ENCODE measurements at places on chromosomes 1 and 21.

- no peak for DNase-seq
Measured at GRCh38 chr1:208201229-208201628, 43.0 kb downstream of the PLXNA2 start.

- no peak for DNase-seq
Measured at GRCh38 chr1:213820362-213821149, 167.2 kb upstream of the PROX1 start.

DNA sequence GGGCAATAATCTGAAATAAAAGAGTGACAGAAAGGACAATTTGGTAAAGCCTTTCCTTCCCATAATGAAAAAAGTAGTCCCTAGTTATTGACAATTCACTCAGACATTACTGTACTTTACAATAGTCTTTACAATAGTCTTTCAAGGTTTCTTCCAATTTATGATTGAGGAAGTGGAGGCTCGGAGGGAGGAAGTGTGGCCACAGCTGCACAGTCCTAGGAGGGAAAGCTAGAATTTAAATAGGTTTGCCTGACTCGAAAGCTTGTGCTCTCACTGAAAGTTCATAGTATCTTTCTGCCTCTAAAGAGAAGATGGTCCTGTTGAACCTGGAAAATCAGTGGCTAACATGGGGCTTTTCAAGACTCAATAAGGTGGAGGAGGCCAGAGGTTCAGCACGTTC is 203.2 kb downstream of the SDCCAG8 start:
- DNase-seq, result no peak

- no peak for DNase-seq
Measured at GRCh38 chr1:100265562-100265930, 470 bp upstream of the RTCA start.

DNA sequence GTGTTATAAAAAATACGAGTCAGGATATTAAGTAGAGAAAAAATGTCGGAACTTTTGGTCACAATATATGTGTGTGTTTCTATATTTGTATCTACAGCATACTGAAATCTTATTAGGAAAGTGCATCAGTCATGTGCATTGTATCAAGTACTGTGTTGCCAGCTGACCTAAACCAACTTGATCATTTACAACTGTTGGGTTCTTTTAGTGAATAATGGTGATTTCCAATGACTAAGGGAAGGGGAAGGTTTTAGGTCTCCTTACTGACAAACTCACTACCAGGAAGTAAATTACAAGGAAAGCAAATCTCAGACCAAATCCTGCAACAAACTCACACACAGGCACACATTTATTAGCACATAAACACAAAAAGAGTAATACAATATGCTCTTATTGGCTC is 142.7 kb downstream of the TSEN15 start:
- DNase-seq, result no peak

- DNase-seq, result no peak
Measured at GRCh38 chr1:29022620-29023019, 101.1 kb downstream of the TMEM200B start.

GRCh38 chr1:113940365-113941244 is 11.5 kb downstream of the HIPK1 start:
- no peak for DNase-seq

DNA sequence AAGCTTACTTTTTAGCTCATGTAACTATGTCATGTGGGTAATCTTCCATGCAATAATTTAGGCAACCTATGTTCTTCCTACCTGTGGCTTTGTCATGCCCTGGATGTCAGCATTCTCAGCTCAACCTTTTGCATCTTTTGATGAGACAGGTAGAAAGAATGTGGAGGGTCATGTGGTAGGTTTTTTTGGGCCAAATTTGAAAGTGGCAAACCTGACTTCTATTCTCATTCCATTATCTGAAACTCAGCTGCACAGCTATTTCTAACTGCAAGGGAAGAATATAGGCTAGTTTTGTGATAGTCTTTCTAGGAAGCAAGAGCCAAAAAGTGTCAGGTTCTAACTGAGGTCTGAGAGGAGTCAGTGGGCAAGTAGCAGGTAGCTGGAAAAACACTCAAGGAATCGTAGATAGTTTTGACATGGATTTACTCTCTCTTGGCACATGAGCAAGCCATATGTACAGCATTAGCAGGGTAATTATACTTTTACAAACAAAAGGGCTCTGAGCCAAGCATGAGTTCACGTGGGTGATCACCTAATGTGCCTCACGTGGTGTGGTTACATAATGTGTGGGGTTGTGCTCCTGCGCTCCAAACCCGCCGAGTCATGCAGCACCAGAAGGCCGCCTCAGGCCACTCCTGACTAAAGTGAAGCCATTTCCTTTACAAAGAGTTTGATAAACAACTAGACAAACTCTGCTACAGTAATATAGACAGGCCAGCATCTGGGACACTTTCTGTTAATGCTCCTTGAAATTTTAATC is 1013.8 kb downstream of the PLA2G4A start:
- DNase-seq, result no peak

- no peak for DNase-seq
Measured at GRCh38 chr1:156692925-156693847, 12.2 kb downstream of the CRABP2 start.

DNA sequence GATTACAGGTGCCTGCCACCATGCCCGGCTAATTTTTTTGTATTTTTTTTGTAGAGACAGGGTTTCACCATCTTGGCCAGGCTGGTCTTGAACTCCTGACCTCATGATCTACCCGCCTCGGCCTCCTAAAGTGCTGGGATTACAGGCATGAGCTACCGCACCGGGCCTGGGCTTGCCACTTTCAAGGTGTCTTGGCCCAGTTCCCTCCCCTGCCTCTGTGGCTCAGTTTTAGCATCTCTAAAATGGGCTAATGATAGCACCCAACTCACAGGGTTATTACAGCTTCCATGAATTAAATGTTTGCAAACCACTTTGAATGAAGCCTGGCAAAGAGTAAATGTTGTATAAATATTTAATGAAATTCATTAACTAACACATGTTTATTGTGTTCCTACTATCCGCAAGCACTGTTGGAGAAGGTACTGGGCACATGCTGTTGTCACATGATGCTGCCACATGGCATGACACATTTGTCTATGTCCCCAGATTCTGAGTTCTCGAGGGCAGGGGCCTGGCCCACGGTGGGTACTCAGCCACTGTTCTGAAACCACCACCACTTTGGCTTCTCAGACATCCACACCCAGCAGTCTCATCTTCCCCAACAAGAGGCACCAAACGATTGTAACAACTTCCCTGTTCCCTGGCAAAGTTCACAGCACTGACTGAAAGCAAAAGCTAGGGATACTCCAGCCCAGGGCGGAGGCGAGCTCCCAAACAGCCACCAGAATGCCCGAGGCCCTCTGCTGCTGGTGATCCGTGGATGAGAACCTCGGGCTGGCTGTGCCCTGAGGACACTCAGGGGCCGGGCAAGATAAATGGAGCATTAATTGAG is 9.7 kb downstream of the IFFO2 start:
- no peak for DNase-seq

All from hypothalamus (tissue), 51 donors.